ENCODE measurements at places on chromosomes 2 and 18.

- no peak for DNase-seq
Observed at GRCh38 chr2:134136731-134137130, 117.1 kb upstream of the MGAT5 start.

- no peak for DNase-seq
Observed at GRCh38 chr2:217000406-217000805, 140.5 kb upstream of the TNP1 start.

GRCh38 chr18:6683112-6683876 is 46.2 kb upstream of the ARHGAP28 start:
- DNase-seq, result no peak

GRCh38 chr2:124283096-124283495 is 258.0 kb downstream of the CNTNAP5 start:
- no peak for DNase-seq

GRCh38 chr18:3715231-3716080 is 265.5 kb downstream of the TGIF1 start:
- DNase-seq, result no peak

DNA sequence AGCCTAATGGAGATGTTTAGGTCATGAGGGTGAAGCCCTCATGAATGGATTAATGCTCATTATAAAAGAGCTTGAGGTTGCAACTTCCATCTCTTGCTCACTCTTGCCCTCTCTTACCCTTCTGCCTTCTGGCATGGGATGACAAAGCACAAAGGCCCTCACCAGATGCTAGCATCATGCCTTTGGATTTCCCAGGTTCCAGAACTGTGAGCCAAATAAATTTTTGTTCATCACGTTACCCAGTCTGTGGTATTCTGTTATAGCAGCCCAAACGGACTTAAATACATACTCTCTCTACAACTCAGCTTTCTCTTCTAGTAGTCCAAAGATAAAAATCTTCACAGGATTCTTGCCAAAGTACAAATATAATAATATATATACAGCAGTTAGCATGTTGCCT is 75.8 kb downstream of the LNPK start:
- DNase-seq, result peak; percentile 89
